ENCODE measurements at places on chromosomes 3 and 15. TPM values are rescaled to one million over a fixed set of nuclear protein-coding genes. Genes with fewer than 3 reads are reported as not detected.

DNA sequence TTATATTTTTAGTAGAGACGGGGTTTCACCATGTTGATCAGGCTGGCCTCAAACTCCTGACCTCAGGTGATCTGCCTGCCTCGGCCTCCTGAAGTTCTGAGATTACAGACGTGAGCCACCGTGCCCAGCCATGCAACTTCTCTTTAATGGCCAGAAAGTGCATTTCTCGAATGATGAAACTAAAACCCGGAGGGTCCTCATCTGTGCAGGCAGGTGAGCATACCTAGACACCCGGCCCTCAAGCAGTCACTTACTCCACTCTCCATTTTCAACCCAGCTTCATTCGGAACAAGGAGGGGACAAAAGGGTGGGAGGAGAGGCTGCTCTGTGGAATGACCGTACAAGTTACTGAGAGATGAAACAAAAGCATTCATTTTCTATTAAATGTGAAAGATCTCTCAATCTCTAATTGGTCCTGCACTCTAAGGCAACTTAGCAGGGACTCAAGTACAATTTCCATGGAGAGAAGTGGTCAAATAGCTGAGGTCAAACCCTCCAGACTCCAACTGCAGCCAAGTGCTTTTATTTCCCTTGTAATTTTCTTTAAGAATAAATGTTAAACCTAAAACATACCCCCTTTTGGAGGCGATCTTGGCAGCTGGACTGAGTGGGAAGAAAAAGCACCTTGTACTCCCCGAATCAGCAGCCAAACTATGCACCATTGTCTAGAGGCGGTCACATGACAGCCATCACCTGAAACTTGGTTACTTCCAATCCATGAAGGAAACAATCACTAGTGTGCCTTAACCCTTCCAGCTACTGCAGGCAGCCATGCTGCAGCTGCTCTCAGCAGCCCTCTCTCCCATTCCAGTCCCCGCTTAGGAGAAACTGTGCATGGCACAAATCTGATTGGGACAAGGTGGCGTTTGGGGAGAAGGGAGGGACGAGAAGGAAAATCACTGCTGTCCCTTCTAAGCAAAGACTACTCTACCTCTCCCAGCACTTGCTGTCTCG lies 62.2 kb downstream of the VGLL4 start:
- no peak for DNase-seq

GRCh38 chr15:76994001-76994400 lies 925 bp upstream of the PSTPIP1 start:
- DNase-seq = no peak

The CTXN2 gene
- polyA plus RNA-seq = not detected

GRCh38 chr3:157585386-157585785 lies 82.2 kb upstream of the VEPH1 start:
- DNase-seq = no peak

GRCh38 chr3:129211772-129212171 lies 28.1 kb upstream of the CNBP start:
- DNase-seq = no peak

The RBP2 gene
- polyA plus RNA-seq = not detected

The RBPMS2 gene
- polyA plus RNA-seq = not detected

- no peak for DNase-seq
Measured at GRCh38 chr15:98160236-98160635, 199.7 kb downstream of the ARRDC4 start.

The NMNAT3 gene
- polyA plus RNA-seq = not detected

DNA sequence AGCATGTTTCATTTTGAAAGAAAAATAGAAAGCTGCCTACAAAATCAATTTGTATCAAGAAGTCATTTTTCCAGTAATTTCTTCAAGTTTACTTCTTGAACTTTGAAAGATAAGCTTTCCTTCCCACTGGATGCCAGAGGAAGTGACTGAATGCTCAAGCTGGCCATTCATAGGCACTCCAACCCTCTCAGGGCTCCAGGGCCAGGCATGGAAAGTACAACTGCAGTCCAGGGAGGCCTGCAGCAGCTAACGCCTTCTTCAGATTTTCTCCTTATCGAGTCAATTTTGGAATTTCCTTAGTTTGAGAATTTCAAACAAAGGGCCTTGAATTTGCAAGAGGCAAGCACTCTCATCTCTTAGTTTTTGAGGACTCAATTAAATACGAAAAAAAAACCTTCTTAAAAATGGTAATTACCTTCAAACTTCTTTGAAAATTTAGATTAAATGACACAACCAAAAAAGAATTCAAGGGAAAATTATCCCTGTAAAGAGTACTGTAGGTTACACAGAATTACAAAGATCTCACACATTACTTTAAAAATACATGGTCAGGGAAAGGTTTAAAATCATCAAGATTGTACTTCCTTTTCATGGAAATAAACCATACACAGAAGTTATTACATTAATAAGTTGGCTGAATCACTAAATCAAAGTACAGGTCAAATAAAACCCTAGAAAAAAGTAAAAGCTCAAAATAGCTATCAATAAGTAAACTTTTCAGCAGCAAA lies 2.5 kb downstream of the UBP1 start:
- DNase-seq = peak; percentile 2

DNA sequence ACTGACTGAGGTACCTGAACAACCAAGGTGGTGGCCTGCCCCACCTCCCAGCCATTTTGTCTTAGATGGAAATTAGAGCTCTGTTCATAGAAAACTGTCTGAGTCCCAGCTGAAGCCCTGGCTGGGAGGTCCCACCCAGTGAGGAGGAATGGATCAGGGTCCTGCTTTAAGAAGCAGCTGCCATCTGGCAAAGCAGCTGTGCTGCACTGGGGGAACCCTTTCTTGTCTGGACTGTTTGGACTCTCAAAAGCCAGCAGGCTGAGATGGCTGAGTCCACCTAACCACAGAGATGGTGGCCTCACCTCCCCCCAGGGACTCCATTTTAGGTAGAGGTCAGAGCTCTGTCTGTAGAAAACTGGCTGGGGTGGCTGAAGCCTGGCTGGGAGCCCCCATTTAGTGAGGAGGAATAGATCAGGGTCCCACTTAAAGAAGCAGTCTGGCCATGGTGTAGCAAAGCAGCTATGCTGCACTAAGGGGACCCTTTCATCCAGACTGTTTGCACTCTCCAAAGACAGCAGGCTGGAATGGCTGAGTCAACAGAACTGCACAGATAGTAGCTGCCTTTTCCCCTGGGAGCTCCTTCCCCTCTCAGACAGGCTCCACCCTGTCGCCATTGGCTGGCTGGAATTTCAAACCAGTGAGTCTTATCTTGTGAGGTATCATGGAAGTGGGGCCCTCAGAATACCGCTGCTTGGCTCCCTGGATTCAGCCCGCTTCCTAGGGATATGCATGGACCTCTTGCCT lies 116.9 kb downstream of the EPHA6 start:
- DNase-seq = no peak

- no peak for DNase-seq
Measured at GRCh38 chr3:95272166-95272565, 1209.3 kb downstream of the NSUN3 start.

- no peak for DNase-seq
Measured at GRCh38 chr3:193190146-193190786, 50.8 kb upstream of the PLAAT1 start.

DNA sequence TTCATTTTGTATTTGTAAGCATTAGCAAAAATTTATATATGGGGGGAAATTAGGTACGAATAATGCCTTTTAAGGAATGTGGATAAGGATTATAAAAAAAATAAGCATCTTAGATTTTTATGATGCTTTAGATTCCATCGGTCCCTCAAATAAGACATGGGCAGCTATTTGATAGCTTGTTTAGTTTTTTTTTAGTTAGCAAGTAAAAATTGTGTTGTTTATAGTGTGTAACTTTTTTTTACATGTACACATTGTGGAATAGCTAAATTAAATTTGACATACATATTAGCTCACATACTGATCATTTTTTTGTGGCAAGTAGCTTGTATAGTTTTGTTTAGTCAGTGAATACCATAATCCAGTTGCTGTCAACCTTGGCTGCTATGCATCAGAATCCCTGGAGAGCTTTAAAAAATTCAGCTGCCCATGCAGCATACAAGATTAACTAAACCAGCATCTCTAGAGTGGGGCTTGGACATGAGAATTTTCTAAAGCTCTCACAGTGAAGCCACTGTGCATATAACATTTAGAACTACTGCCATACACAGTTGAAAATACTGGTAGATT lies 53.9 kb downstream of the TMOD3 start:
- no peak for DNase-seq

DNA sequence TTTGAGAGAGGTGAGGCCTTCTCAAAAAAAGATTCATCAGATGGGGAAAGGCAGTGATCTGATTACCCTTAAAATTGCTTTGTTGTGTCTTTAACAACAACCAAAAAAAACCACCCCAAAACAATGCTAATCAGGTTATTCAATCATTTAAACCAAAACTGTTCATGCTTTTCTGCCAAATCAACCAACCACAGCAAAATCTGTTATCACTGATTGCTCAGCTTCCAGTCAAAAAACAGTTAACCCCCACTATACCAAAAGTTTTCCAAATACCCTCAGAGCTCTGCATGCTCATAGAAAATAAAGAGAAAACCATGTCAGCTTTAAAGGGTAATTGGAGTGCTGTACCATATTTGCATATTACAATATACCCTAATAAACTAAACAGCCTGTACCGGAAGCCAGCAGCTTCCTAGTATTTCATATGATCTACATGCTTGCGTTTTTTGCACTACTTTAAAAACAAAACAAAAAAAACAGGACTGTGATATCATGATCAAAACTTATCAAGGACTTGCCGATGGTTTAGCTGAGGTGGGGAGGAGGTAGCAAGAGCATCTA lies 22.8 kb downstream of the SATB1 start:
- no peak for DNase-seq

The SCN5A gene
- polyA plus RNA-seq = 2.0 TPM

The MST1R gene
- polyA plus RNA-seq = 2.6 TPM

GRCh38 chr15:87224404-87224803 lies 1032.1 kb downstream of the NTRK3 start:
- no peak for DNase-seq

- no peak for DNase-seq
Measured at GRCh38 chr15:33649217-33649933, 318.9 kb upstream of the CHRM5 start.

DNA sequence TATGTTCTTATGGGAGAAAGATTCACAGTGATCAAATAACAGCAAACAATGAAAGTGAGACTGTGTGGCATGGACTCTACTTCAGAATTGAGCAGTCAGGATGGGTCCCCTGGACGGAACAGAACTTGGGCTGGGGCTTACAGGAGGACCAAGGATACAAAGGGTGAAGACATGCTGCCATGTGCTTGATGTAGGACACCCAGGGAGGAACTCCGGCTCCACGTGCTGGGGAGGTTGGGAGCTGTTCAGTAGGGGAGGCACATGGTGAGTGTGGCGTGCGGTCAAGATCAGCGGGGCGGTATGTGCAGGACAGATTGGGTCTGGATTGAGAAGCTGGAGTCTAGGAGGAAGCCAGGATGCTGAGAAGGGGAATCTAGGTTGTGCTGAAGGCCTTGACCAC lies 32.6 kb downstream of the PPCDC start:
- DNase-seq = no peak

The MGLL gene
- polyA plus RNA-seq = 18.0 TPM

The RARRES1 gene
- polyA plus RNA-seq = 3.1 TPM

DNA sequence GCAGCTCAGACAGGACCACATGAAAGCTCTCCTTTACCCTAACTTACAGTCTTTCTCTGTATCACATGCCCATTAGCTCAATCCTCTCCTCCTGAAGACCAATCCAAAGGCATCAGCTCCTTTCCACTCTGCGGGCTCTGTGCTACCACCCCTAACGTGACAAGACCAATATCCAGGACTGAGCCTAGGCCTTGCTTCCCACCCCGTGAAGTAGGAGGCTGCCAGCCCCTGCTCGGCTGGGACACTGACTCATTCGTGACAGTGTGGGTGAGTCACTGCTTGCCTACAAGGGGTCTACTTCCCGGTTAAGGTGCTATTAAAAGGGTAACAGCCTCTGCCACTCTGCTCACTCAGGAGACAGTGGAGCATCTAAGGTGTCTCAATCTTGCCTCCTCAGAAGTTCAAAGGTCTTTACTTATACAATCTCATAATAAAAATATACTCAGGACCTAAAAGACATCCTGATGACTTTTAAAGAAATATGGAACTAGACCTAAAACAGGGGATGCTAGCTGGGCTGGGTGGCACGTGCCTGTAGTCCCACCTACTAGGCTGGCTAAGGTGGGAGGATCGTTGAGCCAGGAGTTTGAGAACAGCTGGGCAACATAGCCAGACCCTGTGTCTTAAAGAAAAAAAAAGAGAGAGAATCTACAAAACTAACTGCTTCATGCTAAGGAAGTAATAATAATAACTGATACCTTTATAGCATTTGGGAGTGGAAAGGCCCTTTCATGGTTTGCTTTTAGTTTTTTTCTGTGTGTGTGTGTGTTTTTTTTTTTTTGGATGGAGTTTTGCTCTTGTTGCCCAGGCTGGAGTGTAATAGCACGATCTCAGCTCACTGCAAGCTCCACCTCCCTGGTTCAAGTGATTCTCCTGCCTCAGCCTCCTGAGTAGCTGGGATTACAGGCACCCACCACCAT lies 55.0 kb downstream of the TMEM44 start:
- no peak for DNase-seq

DNA sequence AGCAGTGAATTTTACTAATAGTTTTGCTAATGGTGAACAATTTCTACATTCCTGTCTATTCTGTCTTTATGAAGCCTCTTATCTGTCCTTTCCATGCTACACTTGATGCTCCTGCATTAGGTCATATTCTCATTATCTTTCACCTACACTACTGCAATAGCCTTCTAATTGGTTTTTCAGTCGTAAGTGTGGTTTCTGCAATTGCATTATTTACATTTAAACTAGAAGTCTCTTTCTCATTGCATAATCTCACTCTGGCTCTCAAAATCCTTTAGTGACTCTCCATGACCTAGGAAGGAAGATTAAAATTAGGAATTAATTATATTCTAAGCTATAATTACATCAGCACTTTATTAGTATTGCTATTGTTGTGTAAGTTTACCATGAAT lies 686.5 kb downstream of the IGSF11 start:
- DNase-seq = no peak

The CFAP161 gene
- polyA plus RNA-seq = 0.25 TPM

The SEMA5B gene
- not detected for polyA plus RNA-seq

The CX3CR1 gene
- polyA plus RNA-seq = 4.4 TPM

Measured in muscle of arm (tissue), 14 donors.